ENCODE measurements at places on chromosomes 7 and 10.
A peak's percentile ranks its signal among the peaks of the same experiment; 100 is the strongest.

- DNase-seq, result no peak
Measured at GRCh38 chr10:123413353-123413752, 252.8 kb upstream of the GPR26 start.

- DNase-seq, result no peak
Measured at GRCh38 chr10:78459639-78460037, 426.0 kb downstream of the RPS24 start.

DNA sequence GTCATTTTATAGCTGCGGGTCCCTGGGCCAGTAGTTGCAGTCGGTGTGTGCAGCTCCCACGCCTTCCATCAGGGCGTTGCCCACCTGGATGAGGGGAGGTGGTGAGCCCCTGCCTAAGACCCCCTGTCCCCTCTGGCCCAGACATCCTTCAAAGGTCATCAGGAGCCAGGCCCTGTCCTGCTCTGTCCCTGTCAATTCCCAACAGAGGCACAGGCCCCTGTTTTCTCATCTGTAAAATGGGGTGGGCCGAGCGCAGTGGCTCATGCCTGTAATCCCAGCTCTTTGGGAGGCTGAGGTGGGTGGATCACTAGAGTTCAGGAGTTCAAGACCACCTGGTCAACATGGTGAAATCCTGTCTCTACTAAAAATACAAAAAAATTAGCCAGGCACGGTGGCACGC lies 128.5 kb upstream of the TNRC18 start:
- no peak for DNase-seq

DNA sequence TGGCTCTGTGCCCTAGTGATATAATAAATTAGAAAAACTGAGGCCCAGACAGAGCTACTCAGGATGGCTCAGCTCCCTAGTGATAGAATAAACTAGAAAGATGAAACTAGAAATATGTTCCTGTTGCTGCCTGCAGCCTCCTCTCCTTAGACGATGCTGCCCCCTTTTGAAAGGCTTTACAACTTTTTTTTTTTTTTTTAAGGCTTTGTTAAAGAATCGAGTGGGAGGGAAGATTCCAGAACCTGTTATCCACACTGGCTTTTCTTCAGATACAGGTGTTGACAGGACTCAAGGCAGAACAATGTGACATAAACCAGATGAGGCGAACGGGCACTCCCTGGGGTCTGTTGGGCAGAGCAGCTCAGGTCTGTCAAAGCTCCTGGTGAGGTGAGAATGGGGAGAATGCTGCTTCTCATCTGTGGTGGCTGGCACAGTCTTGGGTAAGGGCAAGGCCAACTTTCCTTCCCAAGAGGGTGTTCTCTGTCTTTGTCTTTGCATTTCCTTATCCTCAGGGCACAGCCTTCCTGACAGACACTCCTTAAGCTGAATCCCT lies 175.1 kb downstream of the COBL start:
- peak; percentile 53 for DNase-seq

DNA sequence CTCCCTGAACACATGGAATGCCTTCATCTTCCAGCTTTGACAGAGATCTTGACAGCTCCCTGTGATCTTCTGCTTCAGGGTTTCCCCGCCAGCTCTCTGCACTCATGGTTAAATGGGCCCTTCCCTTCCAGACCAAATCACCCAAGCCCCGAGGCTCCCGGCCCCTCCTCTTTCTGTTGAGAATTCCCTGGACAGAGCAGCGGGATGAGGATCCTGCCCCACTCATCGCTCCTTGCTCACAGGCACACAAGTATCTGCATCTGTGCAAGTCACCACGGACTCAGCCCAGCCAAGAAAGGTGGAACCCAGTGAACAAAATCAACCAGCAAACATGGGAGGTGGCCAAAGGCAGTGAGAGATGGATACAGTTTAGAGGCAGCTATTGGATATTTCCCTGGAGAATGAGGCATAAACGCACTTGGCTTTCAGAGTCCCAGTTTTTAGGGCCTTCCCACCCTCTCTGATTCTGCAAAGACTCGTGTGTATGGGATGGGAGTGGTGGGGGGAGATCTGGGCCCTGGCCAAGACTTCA lies 37.7 kb upstream of the CXCL12 start:
- no peak for DNase-seq

DNA sequence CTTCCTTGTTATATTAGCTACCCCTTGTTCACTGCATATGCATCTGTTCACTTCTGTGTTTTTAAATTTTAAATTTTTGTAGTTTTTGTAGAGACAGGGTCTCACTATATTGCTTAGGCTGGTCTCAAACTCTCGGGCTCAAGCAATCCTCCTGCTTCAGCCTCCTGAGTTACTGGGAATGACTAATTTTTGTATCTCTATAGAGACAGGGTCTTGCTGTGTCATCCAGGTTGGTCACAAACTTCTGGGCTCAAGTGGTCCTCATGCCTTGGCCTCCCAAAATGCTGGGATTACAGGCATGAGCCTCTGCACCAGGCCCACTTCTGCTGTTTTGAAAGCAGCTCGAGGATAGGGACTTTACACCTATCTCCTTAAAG lies 64.6 kb downstream of the PRTFDC1 start:
- DNase-seq, result no peak

DNA sequence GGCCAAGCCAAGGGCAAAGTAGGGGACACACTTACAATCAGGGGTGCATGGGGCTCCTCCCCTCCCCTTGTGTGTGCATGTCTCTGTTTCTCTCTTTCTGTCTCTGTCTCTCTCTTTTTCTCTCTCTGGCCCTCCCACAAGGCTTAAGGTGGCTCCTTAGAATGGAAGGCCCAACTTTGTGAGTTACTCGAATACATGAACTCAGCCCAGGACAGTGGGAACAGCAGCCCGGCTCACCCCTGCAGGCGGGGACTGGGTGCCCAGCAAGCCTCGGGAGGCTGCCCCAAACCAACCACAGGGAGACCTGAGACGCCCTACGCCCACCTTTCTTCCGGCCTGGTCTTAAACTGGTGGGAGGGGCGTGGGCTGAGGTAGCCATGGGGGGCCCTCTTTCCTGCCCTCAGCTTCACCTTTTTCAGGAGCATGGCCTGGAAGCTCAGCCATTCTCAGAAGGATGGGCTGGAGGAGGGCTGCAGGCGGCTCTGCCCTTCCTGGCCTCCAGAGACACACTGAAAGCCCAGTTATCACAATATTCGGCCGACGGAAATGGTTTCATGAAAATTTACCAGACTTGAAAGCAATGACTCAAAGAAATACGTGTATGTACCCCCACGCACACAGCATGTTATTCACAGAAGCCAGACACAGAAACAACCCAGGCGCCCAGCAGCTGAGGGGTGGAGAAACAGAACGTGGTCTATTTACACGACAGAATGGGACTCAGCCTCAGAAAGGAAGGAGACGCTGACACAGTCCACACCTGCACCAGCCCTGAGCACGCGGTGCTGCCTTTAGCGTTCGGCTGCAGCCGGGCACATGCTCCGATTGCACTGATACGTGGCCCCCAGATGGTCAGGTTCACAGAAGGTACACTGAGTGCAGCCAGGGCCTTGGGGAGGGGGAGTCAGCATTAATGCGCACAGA lies 229.5 kb downstream of the PTPRN2 start:
- no peak for DNase-seq

DNA sequence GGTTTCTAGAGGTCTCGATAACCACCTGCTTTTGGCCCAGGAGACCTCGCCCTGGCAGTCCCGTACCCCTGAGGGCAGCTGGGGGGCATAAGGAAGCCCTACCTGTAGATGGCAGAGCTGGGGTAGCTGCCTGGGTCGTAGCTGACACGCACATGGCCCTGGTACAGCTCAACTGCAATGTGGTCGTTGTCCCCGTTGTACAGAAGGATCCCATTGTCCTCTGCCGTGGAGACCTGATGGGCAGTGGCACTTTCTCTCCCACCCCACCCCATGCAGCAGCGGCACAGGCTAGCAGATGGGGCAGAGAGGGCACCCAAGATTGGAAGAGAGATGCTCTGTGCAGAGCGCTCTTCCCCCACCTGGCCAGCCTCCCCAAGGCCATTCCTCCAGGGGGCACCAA lies 172.5 kb downstream of the LCOR start:
- no peak for DNase-seq

GRCh38 chr7:20411372-20411771 lies 80.7 kb downstream of the ITGB8 start:
- no peak for DNase-seq

DNA sequence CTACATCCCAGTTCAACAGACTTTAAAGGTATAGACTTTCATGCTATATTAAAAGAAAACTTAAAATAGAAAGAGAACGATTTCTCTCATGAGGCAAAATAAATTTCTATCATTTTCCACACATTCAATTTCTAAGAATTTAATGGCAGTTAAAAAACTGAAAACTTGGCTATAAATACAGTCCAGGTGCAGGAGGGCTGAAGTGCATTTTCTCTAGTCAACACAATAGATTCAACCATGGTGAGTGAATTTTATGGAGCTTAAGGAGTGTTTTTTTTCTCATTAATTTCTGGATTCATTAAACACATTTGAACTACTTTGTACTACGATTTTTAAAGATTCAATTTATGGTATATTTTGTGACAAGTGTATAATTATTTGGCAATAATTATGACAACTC lies 240.8 kb upstream of the SLC26A5 start:
- no peak for DNase-seq

- no peak for DNase-seq
Measured at GRCh38 chr7:138542183-138542582, 82.1 kb downstream of the TRIM24 start.
